ENCODE measurements at places on chromosomes 3 and 15.

DNA sequence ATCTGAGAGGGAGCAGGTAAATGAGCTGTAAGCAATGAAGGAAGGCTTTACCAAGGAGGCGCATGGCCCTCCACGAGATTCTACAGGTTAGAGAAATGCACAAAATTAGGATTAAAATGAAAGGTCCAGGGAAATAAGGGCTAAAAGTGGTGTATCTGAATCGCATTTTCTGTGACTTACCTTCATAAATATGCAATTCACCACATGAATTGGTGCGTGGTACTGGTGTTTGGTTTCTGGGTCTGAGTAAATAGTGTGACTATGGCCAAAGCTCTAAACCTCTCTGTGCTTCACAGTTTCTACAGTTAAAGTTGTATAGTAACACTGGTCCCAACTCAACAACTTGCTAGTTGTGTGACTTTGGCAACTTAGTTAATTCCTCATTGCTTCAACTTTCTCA, 8.1 kb downstream of the ARPP21 start:
- no peak for DNase-seq

- no peak for DNase-seq
Measured at GRCh38 chr3:172357850-172358754, 90.2 kb downstream of the GHSR start.

- no peak for DNase-seq
Measured at GRCh38 chr15:43249236-43249635, 17.5 kb downstream of the TGM5 start.

DNA sequence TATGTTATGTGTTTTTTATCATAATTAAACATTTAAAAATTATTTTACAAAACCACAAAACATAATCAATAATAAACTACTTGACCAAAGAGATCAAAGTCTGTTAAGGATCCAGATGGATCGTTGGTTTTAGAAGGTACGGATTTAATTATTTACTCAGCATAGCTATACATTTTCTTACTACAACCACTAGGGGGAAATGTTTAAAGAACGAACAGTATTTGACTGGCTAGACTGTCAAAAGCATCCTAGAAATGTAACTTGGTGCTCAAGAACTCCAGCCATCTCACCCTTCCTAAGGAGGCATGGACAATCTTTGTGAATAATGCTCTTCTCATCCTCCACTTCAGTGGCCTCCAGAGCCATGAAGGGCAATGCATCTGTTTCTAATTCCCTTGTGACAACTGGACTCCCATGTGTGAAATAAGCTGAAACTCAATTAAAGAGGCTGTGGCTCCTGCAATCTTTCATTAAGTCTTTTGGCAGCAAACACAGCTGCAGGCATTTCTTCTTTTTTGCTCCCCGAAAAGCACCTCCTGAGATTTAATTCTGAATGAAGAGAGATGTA, 94.7 kb upstream of the TUSC7 start:
- no peak for DNase-seq

DNA sequence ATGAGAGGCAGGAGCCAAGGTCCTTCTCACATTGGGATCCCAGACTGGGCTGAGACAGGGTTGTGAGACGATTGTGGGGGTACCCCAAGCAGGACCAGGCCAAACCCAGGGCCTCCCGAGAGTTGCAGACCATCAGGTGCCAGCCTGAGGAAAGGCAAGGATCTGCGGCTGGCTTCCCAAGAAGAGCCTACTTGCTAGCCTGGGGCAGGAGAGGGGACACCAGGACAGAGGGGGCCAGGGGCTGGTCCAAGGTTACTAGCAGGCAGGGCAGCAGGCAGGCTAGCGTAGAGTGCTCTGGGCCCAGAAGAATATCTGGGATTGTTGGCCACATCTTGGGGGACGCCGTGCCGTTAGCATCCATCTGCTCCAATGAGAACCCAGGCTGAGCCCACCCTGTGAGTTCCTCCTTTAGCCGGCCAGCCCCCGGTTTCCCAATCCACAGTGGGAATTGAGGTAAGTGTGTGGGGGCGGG, 546 bp downstream of the CISH start:
- DNase-seq: no peak

- no peak for DNase-seq
Measured at GRCh38 chr3:15332405-15333098, at the start of gene SH3BP5. TSS of gene SH3BP5 (minus strand) at chr3:15332586. CDS start at chr3:15332408, 178 bp downstream.

DNA sequence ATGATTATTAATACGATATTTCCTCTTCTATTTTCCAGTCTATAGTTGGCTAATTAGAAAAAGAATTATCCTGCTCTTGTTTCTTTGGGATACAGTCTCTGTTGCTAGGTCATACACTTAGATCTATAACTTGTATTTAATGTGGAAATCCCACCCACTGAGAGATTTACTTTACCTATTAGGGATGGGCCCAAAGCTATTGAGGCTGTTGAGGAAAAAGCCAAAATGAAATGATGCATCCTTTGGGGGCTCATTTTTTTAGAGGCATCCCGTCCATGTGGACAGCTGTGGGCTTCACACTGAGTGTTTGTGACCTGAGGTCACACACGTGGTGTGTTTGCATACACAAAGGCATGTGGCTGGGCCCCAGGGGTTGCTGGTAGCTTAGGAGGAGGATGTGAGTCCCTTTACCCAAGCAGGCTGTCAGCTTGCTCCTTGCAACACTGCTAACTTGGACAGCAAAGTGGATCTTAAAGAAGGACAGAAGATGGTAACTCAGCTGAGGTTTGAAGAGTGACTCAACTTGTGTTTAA, 477.4 kb downstream of the AGBL1 start:
- DNase-seq: no peak

DNA sequence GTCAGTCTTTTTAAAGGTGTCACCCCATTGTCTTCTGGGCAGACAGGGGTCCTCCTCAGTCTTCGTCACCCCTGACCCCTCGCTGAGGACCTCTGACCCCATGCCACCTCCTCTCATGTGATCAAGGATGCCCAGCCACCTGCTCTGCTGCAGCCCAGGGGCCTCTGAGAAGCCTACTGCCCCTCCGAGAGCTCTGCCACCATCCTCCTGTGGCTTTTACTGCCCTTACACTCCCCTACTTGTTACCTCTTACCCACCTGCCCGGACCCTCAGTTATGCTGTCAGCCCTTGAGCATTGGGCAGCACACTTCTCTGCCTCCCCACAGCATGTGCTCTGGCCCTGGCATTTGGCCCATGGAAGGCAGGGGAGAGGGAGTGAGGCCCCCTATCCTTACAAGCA, 123.2 kb downstream of the LRRK1 start:
- no peak for DNase-seq

DNA sequence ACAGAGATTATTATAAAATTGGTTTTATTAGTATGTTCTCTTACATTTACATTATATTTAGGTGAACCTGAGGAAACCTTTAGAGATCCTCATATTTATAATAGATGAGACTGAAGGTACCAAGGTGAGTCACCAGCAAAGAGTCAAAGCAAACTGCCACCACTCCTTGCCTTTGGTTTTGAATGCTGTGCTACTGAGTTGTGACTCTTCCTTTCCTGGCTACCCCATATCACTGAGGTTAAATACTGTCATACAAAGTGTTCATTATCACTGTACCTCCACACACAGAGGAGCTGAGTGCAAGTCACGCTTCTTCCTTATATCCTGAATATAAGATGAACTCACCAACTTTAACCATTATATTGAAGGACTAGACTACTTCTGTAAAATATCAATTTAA, 168.2 kb downstream of the CBLB start:
- DNase-seq: no peak

- no peak for DNase-seq
Measured at GRCh38 chr15:53247041-53247708, 457.0 kb upstream of the ONECUT1 start.

DNA sequence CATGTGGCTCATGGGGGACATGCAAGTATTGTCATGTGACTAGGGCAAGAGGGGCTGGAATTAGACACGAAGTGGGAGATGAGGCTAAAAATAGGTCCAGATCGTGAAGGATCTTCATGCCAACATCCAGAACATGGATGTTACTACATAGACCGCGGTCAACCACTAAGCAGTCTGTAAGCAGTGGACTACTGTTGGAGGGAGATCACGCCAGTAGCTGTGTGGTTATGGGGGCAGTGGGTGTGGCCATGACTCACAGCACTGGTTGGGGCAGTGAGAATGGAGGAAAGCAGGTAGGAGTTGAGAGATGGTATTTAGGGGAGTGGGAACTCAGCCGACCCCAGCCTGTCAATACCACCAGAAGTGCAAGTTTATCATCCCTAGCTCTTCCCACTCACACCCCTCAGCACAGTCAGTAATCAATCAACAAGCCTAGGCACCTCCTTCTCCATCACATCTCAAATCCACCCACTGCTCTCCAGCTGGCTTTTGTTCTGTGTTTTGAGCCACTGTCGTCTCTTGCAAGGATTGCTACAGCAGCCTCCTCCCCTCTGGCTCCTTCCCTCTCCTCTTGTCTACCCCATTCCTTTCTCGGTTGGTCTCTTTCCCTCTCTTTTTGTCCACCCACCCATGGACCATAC, 107.2 kb upstream of the ABHD17C start:
- DNase-seq: no peak

- DNase-seq: no peak
Measured at GRCh38 chr3:31729082-31729481, 196.4 kb downstream of the STT3B start.

DNA sequence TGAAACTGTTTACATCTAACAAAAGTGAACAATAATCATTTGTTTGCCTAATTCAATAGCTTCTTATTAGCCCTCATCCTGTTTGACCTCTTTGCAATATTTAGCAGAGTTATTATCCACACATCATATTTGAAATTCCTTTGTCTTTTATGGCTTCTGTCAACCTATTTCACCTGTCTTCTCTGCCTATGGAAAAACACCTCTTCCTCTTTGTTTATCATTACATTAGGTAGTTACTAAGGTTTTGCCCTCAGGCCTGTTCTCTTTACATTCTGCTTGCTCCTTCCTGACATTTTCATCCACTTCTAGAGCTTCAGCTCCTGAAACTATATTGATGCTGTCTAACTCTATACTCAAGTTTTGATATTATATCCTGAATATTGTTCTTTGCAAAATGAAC, 183.0 kb downstream of the SUCNR1 start:
- DNase-seq: no peak

- DNase-seq: no peak
Measured at GRCh38 chr3:46354984-46355383, 1.1 kb downstream of the CCR2 start.

DNA sequence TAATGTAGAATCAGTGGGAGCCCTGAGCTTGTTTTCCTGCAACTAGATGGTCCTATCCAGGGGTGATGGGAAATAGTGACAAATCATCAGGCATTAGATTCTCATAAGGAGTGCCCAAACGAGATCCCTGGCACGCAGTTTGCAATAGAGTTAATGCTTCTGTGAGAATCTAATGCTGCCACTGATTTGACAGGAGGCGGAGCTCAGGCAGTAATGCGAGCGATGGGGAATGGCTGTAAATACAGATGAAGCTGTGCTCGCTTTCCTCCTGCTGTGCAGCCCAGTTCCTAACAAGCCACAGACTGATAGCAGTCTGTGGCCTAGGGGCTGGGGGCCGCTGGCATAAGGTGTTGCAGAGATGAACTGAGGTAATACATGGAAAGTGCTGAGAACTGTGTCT, 28.3 kb upstream of the TMEM42 start:
- no peak for DNase-seq

- no peak for DNase-seq
Measured at GRCh38 chr3:196620161-196620604, 19.3 kb upstream of the NRROS start.

DNA sequence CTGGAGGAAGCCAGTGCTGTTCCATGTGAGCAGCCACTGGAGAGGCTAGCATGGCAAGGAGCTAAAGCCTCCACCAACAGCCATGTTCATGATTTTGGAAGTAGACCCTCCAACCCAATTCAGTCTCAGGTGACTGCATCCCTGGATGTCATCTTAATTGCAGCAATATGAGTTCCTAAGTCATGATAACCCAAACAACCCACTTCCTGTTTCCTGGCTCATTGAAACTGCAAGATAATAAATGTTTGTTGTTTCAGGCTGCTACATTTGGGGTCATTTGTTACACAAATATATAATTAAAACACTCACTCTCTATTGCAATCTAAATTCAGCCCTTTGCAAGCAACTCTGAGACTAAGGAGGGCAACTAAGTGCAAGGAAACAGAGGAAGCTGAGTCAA, 62.4 kb upstream of the SLC24A5 start:
- no peak for DNase-seq

GRCh38 chr3:46215810-46216414, 7.8 kb upstream of the CCR1 start:
- no peak for DNase-seq

GRCh38 chr3:162641907-162642306, 1145.3 kb downstream of the OTOL1 start:
- no peak for DNase-seq

DNA sequence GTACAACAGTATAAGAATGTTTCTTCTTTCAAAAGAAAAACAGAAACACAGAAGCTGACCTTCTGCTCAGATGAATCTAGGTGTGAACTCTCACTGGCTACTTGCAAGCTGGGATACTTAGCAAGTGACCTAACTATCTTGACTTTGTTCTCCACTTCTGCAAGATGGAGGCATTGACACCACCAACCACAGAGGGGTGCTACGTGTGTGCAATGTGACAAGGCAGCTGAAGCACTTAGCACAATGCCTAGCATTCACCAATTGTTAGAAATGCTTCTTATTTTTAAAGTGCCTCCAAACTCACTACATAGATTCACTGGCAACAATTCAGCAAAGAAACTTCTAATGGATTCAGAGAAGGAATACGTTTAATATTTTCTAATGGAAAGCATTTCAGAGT, 331.4 kb upstream of the WNT5A start:
- DNase-seq: no peak

GRCh38 chr15:72050700-72051099, 67.2 kb downstream of the MYO9A start:
- DNase-seq: no peak

DNA sequence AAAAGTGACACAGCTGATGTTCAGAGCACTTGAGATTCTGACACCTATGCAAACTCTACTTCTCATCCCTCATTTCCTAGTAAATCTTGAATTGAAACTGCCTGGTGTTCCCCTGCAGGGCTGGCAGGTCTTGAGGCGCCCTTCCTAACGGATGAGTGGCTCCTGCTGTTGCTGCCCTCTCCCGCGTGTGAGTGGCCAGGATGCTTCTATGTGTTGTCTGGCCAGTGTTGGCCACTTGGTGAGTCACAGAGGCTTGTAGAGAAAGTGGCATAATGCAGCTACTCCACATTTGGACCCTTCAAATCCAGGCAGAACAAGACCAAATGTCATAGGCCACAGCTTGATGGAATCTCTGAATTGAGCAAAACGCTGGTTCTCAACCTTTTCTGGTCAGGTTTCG, 63.6 kb downstream of the MOBP start:
- no peak for DNase-seq

GRCh38 chr3:194606941-194607340, 26.3 kb downstream of the TMEM44 start:
- DNase-seq: no peak

GRCh38 chr15:86839502-86839901, 759.8 kb downstream of the AGBL1 start:
- DNase-seq: no peak

- DNase-seq: no peak
Measured at GRCh38 chr15:55990998-55991397, 2.4 kb downstream of the NEDD4 start.

GRCh38 chr15:93523481-93523880, 434.5 kb upstream of the RGMA start:
- no peak for DNase-seq
